ENCODE measurements at places on chromosomes 12 and 14.

- DNase-seq: no peak
These were observed 34.8 kb downstream of the DUSP16 start for GRCh38 chr12:12527820-12528296.

DNA sequence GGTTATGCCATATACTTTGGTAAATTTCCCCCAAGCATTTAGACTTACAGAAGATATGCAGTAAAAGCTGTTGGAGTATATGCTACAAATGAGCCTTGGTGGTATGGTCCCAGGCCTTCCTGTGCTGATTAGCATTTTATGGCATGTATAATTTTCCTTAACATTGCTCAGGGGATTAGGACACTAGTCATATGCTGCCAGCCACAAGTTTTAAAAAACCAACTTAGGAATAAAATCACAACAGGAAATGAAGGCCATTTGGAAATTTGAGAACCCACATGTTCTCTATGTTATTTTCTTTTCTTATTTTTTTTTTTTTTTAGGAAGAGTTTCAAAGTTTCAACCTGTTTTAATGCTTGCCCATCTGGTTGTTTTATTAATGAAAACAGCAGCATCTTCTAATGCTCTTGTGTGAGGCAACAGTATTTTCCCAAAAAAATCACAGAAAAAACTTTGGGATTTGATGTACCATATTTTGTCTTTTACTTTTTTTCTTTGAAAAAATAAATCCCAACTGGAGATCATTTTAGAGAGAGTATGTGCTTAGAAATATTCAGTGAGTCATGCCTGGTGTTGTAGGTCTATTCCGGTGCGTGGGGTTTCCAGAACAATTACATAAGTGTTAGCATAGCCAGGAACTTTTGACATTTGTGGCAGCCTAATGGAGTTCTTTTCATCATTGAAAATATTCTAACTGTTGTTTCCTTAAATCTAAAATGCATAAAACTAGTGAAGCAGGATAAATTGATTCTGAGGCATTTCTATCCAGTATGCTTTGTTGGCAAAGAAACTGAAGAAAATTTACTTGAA lies 21.7 kb upstream of the DUSP6 start:
- no peak for DNase-seq

- DNase-seq: no peak
These were observed 35.9 kb downstream of the ACADS start for GRCh38 chr12:120761519-120761934.

DNA sequence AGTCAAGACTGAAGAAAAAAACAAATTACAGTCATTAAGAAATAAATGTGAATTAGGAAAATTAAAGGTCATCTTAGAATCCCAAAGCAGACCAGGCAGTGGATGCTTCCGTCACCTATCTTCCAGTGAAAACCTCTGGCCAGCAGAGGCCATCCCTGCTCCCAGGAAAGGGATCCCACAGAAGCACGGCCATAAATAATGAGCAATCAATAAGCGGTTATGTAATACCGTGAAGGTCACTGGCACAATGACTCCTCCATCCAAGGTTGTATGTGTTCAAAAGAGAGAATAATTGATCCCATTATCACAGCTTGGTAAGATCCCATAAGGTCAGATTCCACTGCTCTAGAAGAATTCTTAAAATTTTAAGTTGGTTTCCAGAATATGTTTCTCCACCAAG lies 85.7 kb downstream of the PPP2R5E start:
- no peak for DNase-seq

GRCh38 chr12:91441993-91442952 lies 259.7 kb upstream of the DCN start:
- no peak for DNase-seq

DNA sequence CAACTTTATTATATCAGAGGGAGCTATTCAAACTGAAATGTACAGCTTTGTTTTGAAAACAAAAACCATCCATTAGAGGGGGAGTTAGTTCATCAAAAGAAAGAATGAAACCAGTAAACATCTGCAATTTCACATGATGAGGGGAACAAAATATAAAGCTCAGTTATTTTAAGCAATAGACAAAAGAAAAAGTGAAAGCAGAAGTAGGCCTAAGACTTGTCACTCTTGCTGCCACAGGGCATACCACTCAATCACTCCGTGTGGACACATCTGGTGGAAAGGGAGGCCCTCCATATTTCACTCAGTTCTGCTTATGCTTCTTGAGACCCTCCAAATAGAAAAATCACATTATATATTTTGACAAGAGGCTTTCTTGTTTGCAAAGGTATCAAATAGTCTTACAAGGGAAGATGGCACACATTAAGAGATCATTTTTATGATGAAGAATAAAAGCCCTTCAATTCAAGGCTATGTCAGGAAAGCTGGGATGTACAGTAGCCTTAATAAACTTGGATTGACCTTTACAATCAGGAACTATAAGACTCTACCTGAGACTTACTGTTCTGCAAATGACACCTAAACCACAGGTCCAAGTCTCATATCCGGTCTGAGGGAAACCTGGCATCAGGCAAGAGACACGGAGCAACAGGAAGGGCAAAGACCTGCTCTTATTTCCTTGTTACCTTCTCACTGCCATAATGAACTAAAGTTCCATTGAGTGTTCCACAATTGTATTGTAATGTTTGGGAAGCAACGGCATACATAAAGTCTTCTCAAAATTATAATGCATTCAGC lies 222.5 kb upstream of the GRIP1 start:
- no peak for DNase-seq

DNA sequence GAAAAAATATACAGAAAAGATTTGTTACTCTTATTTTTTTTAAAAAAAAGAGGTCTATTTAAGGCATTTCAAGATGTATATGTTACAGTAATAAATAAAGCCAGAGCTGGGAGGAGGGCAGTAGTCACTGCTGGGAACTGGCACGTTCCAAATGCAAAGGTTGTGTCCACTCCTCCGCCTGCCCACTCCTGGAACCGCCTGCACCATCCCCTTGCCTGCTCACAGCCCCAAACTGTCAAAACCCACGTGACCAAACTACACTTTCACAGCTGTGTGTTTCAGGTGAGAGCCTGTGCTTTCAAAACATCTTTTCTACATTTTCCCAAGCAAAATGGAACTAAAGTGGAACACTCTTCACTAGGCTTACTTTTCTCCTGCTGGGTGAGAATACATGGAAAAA lies 160.4 kb downstream of the TTC7B start:
- DNase-seq: no peak

DNA sequence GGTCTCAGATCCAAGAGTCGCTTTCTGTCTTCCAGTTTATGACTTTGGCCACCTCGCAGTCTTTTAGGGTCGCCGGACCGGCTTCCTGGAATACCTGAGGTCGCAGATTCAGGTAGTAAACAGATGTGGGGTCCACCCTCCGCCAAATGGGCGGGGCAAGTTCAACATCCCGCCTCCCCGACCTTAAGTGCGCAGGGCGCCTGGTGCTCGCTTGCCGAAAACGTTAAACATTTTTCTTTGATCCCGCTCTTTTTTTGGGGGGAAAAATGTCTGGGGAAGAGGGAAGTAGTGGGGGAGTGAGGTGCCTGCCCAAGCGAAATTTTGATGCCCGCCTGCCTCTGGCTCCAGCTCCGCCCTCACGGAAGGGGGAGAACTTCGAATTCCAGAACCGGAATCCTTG lies 73.9 kb upstream of the TBX5 start:
- DNase-seq: no peak

- DNase-seq: no peak
These were observed 10.3 kb downstream of the TWF1 start for GRCh38 chr12:43795716-43796280.

GRCh38 chr14:105641075-105641937 lies 114.9 kb downstream of the TMEM121 start:
- DNase-seq: no peak

DNA sequence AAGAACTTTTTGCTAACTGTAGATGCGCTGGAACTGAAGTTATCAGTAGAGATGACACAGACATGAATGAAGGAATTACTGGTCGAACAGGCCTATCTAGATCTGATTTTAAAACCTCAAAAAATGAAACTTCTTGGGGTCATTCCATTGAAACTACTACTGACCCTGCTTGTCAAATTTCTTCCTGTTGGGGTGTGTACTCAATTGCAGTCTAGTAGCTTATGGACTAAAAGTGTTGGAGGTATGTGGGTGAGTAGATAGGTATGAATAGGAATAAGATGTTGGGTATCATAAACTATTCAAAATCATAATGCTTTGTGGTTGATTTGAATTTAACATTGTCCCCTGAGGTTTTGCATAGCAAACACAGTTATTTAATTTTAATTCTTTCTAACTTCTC lies 9.2 kb downstream of the APOLD1 start:
- no peak for DNase-seq

- no peak for DNase-seq
These were observed 35.1 kb upstream of the ACTN1 start for GRCh38 chr14:69013943-69014782.

DNA sequence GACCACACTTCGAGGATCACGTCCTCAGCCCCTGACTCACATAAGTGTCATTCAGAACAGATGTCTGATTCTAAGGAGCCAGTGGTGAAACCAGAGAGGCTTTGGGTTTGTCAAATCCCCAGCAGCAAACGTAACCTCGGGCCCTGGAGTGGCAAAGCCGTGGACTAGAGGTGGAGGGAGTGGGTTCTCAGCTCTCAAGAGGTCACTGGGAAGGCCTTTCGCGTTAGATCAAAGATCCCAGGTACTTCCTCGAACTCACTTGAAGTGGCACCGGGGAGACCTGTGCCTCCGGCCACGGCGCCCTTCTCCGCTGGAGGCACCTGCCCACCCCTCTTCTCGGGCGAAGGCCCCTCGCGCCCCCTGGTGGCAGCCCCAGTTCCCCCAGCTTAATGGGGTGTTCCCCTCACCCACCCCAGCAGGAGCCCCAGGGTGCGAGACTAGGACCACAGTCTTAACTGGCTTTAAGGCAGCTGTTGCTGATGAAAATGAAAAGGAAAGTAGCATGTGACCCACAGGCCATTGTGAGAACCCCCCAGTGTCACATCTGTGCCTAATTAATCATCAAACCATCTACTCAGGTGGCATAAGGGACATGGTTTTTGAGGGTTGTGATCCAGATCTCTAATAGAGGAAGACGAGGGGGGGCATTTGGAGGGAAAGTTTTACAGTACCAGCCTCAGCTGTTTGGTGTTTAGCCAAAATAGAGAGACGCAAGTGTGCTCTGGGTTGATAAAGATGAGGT lies 672 bp upstream of the ESR2 start:
- peak; percentile 76 for DNase-seq

DNA sequence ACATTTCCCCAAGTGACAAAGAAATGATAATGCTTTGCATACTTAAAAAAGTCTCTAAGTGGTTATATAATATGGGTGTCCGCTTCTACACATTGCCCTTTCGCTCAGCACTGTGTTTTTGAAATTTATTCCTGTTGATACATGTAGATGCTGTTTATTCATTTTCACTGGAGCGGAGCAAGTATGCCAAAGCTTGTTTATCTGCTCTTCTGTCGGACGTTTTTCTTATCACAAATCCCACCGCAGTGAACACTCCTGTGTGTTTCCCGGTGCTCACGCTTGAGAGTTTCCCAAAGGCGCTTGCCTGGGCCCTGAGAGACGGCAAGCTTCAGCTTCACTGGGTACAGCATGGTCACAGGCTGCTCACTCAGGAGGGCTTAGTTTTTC lies 50.2 kb downstream of the TPCN1 start:
- no peak for DNase-seq

GRCh38 chr14:101467181-101467926 lies 93.9 kb upstream of the DIO3 start:
- DNase-seq: no peak

DNA sequence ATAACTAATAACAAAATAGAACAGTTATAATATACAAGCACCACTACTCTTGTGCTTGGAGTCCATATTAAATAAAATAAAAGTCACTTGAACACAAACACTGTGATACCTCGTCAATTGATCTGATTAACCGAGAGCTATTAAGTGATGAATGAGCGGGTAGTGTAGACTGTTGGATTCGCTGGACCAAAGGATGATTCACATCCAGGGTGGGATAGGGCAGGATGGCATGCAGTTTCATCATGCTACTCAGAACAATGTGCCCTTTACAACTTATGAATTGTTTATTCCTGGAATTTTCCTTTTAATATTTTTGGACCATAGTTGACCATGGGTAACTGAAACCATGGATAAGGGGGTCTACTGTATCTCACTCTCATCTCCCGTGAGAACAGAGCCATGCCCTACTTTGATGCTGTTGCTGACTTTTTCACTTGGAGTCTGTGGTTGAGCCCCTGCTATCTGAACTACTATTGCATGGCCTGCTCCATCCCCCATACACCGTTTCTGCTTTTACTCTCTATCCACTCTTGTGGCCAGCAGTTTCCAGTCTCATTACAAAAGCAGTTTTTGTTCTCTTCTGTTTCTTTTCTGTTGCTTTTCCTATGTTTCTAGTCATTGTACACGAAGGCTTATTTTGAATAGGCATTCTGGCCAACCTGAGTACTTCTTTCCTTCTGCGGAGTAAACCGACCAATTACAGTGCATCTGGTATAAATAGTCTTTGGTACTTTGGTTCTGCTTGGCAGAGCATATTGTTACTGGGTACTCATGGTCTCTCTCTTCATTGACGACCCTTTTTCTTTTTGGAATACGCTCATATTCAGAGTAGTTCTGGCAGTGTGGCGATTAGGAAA lies 12.2 kb downstream of the TMTC2 start:
- no peak for DNase-seq

DNA sequence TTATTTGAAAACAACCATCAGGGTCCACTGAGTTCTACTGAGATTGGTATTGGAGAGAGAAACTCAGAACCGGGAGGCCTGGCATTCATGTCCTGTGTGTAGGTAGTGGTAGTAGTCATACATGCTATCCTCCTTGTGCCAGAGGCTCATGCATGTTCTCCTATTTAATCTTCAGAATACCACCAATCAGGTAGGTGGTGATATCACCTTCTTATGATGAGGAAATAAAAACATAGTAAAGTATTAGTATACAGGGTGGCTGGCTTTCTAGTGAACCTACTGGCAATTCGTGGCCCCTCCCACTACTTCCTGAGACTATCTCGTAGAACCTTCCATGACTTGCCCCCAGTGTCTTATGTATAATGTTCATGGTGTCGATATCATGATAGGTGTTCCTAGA lies 40.5 kb upstream of the EID3 start:
- DNase-seq: no peak

DNA sequence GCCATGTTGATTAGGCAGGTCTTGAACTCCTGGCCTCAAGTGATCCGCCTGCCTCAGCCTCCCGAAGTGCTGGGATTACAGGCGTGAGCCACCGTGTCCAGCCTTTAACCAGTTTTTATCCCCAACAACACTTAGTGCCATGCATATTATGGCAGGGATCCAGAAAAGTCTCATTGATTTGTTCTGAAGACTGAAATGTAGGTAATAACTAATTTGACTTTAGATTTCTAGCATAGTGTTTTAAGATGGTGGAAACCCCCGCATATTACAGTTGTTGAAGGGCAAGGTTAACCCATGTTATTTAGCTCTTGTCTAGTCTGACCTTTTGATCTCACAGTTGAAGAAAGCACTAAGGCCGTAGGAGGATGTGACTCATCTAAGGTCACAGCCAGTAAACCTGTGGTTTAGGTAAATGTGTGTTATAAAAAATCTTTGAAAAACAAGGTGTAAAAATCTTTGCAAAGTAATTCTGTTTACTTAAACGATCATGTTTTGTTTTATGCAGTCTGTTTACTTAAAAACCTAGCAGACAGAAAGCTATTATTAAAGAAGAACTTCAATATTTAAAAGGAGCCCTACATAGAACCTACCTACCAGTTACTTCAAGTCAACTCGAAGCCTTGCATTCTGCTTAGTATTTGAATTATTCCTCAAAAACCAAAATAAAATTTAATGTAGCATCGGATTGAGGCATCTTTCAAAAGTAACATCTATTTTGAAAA lies 24.8 kb downstream of the BICDL1 start:
- peak; percentile 72 for DNase-seq
